ENCODE measurements at places on chromosomes 6 and 20.
A peak's percentile ranks its signal among the peaks of the same experiment; 100 is the strongest.

- no peak for DNase-seq
Observed at GRCh38 chr20:24027229-24027628, 38.6 kb upstream of the GGTLC1 start.

- no peak for DNase-seq
Observed at GRCh38 chr6:123515715-123516114, 121.0 kb downstream of the TRDN start.

DNA sequence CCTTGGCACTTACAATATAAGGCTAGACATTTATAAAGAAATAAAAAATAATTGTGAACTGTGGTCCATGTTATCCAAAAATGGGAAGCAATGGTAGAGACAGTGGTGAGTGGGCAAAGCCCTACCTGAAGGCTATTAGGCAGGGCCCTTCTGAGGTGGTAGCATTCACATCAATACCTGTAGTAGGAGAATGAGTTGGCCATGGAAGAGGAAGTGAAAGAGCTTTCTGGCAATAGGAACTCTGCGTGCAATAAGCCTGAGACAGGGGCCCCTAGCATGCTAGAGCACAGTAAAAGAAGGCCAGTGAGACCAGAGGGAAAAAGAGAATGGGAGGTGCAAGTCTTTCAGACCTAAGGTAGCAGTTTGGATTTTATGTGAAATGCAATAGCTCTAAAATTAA is 754.5 kb downstream of the PTPRT start:
- DNase-seq = no peak

- DNase-seq = no peak
Observed at GRCh38 chr6:11331111-11331510, 98.6 kb upstream of the NEDD9 start.

GRCh38 chr20:52540509-52540908 is 348.9 kb upstream of the ZFP64 start:
- DNase-seq = no peak

GRCh38 chr20:58010186-58010585 is 218.3 kb downstream of the ANKRD60 start:
- no peak for DNase-seq

DNA sequence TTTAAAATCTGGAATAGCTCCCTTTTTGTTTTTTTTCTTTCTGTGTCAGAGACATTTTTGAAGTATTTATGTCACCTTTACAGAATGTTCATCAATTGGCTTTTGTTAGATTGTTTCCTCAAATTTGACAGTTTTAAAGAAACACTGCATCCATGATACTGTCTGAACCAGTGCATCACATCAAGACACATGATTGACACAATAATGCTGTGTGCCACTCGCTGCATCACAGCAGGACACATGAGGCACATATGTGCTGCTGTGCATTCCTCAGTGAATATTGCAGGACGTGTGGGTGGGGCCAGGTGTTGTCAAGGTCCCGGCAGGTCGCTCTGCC is 37.4 kb downstream of the ERMARD start:
- no peak for DNase-seq

GRCh38 chr6:149723771-149724417 is 6.0 kb upstream of the LATS1 start:
- DNase-seq = no peak

- DNase-seq = no peak
Observed at GRCh38 chr20:17761604-17762003, 61.8 kb downstream of the BANF2 start.

GRCh38 chr6:41036186-41036585 is 2.8 kb downstream of the UNC5CL start:
- no peak for DNase-seq

- DNase-seq = no peak
Observed at GRCh38 chr6:152474354-152474753, 162.8 kb downstream of the SYNE1 start.

DNA sequence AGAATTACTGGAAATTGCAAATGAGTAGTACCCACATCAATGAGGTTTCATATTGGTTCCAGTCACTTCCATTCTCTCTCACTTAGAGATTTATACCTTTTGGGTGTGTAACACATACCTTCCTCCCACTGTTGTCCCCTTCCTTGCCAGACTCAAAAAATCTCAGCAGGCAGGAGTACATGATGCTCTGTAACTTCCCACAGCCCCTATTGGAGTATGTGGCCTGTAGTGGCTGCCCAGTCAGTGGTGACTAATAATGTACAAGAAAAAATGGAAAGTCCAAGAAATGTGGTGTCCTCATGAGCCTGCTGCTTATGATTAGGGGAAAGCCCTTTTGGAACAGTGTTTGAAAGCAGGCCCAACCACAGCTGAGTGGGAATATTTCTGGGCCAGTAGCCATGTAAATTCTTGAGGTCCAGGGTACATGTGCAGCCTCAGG is 312.0 kb downstream of the ZFAND3 start:
- DNase-seq = peak; percentile 59

GRCh38 chr6:61909486-61909885 is 376.5 kb downstream of the KHDRBS2 start:
- no peak for DNase-seq

GRCh38 chr6:45423111-45423823 is 45.5 kb upstream of the SUPT3H start:
- DNase-seq = no peak

DNA sequence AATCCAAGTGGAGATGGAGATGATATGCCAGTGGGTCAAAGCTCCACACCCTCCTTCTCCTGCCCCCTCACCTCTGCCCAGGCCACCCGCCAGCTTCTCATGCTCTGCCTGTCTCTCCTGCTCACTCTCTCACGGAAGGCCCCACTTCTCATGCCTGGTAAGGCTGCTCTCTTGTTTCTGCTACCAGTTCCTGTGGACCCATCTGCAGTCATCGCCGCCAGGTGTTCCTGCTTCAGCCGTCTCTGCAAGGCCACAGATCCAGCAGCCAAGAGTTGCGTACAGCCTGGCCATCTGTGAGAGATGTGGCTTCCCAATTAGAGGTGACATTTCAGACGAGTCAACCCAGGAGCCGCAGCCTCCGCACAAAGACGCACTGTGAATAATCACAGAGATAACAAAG is 40.8 kb upstream of the NXT1 start:
- DNase-seq = no peak

DNA sequence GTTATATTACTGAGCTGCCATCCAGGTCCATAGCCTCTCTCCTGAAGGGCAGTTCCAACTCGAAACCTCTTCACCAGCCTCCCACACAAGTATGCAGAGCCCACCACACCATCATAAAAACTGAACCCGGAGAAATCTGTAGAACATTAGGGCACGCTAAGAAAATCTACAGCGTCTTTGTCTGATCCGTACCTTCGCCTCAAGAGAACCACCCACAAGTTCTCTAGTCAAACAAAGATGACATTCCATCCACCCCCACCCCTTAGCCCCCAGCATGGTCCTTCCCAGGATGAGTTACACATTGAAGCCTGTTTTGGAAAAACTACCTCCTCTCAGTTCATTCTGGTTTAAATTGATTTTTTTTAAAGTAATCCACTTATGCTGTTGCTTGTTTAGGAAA is 219.7 kb downstream of the ZMYND8 start:
- no peak for DNase-seq

GRCh38 chr6:33716379-33716778 is 4.9 kb upstream of the UQCC2 start:
- DNase-seq = no peak

- no peak for DNase-seq
Observed at GRCh38 chr6:162798546-162799266, 70.9 kb downstream of the PACRG start.

GRCh38 chr6:108561742-108562502 is 1.2 kb downstream of the FOXO3 start:
- no peak for DNase-seq

GRCh38 chr6:2659381-2659780 is 91.3 kb downstream of the MYLK4 start:
- no peak for DNase-seq

- DNase-seq = no peak
Observed at GRCh38 chr6:168387426-168387825, 53.6 kb upstream of the SMOC2 start.

- DNase-seq = peak; percentile 58
Observed at GRCh38 chr6:32416036-32416435, 9.1 kb upstream of the BTNL2 start.

GRCh38 chr6:161694995-161695394 is 421.1 kb upstream of the AGPAT4 start:
- DNase-seq = no peak

DNA sequence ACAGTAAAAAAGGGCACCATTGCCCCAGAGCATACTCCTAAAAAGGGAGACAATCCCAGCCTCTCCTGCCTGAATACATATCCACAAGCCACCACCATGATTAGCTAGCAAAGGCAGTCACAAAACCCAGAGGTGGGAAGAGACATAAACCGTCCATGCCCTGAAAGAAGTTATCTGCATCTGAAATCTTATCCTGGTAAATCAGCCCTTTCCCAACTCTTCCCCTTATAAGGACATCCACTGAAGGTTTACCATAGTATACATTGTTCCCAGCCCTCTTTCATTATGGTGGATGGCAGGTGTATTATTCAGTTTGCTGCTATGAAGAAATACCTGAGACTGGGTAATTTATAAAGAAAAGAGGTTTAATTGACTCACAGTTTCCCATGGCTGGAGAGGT is 95.2 kb downstream of the TBC1D7 start:
- DNase-seq = no peak

DNA sequence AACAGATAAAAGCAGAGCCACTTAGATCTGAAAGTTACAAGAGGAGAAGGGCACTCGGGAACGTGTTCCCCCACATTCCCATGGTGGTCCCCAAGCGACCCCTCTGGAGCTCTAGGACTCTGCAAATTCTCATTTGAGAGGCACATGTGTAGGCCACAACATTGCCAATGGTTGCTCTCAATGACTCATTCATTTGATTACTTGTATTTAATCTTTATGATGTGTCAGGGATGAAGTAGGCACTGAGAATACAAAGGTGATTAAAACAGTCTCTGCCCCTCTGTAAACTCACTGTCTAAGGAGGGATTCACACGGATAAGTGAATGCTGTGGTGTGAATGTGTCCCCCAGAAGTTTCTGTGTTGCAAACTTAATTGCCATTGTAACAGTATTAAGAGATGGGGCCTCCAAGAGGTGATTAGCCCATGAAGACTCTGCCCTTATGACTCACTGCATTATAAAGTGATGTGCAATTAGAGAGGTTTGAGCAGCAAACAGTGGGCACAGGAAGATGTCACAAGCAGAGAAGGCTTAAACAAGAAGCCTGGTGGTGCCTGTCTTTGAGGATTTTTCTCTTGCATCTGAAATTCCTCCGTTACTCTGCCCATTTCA is 34.0 kb upstream of the TRAM2 start:
- DNase-seq = no peak

GRCh38 chr6:12163149-12163548 is 127.0 kb upstream of the EDN1 start:
- no peak for DNase-seq

DNA sequence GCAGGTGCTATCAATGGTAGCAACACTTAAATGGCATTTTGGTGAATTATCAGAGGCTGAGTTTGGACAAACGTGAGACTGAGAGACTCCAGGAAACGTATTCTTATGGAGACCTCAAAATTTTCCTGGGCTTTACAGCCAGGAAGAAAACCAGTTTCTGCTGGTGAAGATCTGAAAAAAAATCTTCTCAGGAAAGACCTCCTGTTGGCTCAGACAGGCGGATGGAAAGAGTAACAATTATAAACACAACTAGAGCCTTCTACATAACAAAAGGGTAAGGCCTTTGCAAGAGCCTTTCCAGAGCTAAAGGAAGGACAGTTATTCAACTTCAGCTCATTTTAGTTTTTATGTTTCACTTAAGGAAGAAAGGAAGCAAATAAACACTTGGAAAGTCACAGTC is 274.4 kb downstream of the THBS2 start:
- no peak for DNase-seq

GRCh38 chr20:32807706-32808105 is 12.0 kb upstream of the MAPRE1 start:
- no peak for DNase-seq

DNA sequence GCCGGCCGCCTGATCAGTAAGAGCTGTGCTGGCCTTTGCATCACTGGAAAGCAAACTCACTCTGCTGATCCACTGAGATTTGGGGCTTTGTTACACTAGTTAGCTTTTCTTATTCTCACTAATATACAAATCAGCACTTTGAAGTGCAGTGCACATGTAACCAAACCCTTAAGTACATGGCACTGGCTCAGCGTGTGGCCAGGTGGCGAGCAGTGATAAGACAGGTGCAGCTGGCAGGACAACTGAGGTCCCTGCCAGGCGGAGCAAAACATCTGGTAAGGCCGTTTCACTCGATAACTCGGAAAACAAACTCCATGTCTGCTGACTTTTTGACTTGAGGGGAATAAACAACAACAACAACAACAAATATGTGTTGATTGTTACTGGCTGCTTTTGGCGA is 11.0 kb downstream of the GFRA4 start:
- DNase-seq = no peak

DNA sequence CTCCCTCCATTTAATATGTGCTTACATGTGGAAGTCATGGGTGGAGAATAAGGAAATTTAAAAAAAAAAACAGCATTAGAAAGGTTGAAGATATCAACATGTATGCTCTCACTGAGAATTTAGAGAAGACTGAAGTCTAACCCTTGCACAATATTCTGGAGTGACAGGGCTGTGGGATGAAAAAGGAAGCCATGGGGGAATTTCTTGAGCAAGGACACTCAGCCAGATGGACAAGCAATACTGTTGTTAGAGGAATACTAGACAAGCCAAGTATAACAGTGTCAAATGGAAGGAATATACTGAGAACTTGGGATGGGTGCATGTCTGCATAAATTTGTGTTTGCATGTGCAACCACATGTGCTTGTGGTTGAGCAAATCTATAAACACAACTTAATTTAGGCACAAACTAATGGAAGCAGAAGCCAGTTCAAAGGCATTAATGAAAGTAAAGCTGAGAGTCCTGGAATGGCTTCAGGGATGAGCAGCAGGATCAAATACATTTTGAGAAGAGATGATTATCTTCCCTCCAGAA is 119.7 kb downstream of the ADGRB3 start:
- no peak for DNase-seq

DNA sequence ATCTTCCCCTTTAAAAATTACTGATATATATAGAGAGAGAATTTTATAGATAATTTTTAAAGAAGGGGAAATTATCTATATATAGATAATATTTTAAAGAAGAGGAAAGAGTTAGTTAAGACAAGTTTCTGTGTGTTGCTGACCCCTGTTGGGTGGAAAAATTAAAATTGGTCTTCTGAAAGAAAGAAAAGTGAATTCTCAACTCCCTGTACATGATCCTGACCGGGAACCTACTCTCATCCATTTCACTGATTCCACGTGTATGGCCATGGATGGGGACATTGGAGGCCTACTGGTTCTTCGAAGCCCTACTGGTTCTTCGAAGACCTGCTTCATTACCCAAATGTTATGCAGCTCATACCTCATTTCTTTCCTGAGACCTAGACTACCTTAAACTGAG is 53.0 kb upstream of the TCF21 start:
- no peak for DNase-seq

- no peak for DNase-seq
Observed at GRCh38 chr20:609371-609964, 641 bp downstream of the TCF15 start.

Data from HS-27A (cell line).